Dermis blood vessel endothelial cell (primary cell): ENCODE measurements at places on chromosomes 11 and 22. TPM values are rescaled to one million over a fixed set of nuclear protein-coding genes. Genes with fewer than 3 reads are reported as not detected.
A peak's percentile ranks its signal among the peaks of the same experiment; 100 is the strongest.

DNA sequence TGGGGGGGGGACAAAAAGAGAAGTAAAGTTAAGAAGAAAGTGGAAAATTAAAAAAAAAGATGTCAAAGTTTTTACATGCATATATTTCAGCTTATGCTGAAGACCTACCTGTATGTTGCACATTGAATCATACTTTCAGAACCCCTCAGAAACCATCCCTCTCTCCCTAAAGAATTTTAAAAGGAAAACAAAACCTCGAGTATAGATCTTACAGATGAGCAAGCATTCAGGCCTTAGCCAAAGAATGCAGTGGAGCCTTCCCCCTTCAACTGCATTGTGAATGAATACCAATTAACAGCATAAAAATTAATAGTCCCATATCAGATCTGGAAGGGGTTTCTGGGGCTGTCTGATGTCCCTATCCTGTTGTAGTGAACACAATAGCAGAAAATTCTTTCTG lies 16.3 kb downstream of the KDELR3 start:
- DNase-seq = no peak

DNA sequence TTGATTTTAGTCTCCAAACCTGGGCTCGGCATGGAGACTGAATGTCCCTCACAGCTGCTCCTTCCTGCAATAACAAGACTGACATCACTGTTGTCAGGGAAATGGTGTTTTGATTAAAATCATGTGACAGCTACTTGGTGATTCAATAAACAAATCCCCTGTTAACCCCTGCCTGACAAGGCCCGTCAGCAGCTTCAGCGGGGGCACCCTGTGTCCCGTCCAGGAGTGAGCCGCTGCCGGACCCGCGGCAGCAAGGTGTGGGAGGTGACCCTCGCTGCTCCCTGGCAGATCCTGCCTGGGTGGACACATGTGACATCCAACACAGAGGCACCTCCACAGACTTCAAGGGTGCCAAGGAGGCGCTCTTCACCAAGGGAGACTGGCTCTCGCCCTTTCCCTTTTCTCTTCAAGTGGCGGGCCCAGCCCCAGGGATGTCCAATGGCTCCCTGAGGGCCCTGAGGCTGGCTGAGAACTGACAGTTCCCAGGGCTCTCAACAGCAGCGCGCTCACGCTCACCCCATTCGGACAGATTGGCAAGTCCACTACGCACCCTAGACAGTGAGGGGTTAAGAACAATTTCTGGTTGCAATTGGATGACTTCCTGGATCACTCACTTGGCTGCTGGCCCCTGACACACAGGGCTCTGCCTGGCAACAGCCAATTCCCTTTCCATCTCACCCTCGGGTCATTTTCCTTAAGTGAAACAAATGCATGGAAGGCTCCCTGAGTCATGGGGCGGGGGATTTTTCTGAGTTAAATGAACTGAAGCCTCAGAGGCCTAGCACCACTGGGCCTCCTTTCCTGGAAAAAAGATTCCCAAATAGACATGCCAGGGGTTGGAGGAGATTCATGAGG lies 30.7 kb downstream of the PPP2R1B start:
- peak; percentile 99 for DNase-seq

KCNE3 gene
- 1.1 and 1.5 TPM in 2 replicates for total RNA-seq

GRCh38 chr11:44752713-44753112 lies 26.0 kb downstream of the TSPAN18 start:
- no peak for DNase-seq

DNA sequence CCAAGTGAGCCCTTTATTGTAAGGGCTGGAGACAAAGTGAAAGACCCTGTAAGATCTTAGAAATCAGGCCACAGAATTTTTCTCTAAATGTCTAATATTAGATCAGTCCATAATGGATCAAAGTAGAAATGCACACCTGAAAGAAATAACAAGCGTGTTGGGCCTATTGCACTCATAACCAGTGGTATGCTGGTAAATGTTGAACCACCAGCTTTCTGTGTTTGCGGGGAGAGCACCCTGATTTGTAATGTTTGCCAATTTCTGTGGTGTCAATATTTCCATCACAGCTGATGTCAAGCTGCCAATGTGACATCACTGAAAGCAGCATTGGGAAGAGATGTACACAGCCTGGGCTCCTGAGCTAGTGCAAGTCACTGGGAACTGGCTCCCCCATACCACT lies 46.2 kb downstream of the ENDOD1 start:
- no peak for DNase-seq

- DNase-seq = peak; percentile 69
Measured at GRCh38 chr11:124415356-124415923, 9.2 kb downstream of the OR8B4 start.

IFITM1 gene
- 0.37 and 3.4 TPM in 2 replicates for total RNA-seq

DNA sequence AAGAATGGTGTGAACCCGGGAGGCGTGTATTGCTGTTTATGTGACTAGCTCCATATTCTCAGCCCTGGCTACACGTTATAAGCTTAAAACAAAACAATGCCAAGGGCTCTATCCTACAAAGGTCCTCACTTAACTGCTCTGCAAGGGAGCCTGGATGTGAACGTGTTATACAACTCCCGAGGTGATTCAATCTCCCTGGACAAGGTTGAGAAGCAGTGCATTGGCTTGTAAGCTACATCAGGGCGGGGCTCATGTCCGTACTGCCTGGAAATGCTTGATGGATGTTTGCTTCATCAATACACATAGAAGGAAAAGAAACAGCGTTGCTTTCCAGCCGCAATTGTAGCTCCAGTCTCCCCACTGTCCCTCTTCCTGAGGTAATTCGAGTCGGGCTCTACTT lies 256.9 kb upstream of the SYN3 start:
- no peak for DNase-seq

PGGHG gene
- total RNA-seq = 15.1 and 28.4 TPM in 2 replicates

GRCh38 chr22:27598792-27599191 lies 202.8 kb downstream of the MN1 start:
- no peak for DNase-seq

DNA sequence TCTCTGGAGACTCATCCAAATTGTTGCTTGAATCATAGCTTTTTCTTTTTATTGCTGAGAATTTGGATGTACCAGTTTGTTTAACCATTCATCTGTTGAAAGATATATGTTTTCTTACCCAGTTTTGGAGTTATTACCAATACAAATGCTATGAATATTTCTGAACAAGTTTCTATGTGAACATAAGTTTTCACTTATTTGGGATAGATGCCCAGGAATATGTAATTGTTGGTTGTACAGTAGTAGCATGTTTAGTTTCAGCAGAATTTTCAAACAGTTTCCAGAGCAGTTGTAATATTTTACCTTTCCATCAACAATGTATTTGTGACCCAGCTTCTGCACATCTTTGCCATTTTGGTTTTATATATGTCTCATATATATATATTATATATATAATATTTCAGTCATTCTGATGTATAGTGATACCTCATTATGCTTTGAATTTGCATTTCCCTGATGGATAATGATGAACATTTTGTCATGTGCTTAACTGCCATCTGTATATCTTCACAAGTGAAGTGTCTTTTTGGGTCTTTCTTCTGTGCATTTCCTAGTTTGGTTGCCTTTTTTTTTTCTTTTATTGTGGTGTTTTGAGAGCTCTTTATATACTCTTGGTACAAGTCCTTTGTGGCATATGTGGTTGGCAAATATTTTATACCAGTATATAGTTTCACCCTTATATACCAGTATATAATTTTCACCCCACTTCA lies 118.8 kb downstream of the LUZP2 start:
- no peak for DNase-seq

STIP1 gene
- total RNA-seq = 139 and 191 TPM in 2 replicates

- DNase-seq = no peak
Measured at GRCh38 chr22:32542677-32543357, 68.2 kb downstream of the FBXO7 start.

- no peak for DNase-seq
Measured at GRCh38 chr11:35115688-35116030, 23.3 kb upstream of the CD44 start.

GRCh38 chr22:29073618-29074275 lies 912 bp downstream of the KREMEN1 start:
- DNase-seq = peak; percentile 12

DNA sequence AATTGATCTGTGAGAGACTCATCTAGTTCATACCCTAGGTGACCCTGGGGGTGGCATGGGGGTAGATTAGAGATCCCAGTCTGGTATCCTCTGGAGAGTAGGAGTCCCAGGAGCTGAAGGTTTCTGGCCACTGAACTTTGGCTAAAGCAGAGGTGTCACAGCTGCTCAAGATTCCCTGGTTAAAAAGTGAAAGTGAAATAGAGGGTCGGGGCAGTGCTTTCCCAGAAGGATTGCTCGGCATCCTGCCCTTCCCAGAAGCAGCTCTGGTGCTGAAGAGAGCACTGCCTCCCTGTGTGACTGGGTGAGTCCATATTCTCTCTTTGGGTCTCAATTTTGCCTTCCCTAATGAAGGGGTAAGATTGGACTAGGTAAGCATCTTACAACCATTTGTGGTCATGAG lies 653 bp downstream of the IL18BP start:
- DNase-seq = peak; percentile 43

DNA sequence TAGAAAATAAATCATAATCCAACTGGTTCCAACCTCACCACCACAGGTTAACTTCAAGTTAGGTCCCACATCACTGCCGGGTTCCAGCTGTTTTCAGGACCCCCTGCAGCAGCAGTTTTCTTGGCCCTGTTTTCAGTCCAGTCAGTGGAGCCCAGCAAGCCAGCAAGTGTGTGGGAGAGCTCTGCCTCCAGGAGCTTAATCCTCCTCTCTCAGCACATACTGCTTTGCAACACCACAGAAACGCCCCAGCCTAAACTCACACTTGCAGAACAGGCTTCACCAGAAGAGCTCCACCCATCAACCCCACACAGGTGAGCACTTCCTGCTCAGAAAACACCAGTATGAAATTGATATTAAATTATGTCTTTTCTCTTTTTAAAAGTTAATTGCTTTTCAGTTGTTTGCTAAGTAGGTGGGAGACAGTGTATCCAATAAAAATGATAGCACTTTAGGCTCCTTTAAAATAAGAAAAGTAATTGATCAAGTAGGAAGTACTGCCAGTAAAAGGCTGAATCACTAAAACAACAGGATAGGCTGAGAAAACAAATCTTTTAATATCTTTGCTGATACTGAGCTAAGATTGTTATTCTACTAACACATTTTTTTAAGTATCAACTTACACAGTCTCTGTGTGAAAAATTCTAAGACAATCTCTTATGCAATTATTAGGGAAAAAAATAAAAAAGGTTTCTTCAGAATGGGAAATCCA lies 81.5 kb upstream of the TP53AIP1 start:
- DNase-seq = peak; percentile 10

- no peak for DNase-seq
Measured at GRCh38 chr11:65981101-65981740, 19.7 kb downstream of the SART1 start.

DNA sequence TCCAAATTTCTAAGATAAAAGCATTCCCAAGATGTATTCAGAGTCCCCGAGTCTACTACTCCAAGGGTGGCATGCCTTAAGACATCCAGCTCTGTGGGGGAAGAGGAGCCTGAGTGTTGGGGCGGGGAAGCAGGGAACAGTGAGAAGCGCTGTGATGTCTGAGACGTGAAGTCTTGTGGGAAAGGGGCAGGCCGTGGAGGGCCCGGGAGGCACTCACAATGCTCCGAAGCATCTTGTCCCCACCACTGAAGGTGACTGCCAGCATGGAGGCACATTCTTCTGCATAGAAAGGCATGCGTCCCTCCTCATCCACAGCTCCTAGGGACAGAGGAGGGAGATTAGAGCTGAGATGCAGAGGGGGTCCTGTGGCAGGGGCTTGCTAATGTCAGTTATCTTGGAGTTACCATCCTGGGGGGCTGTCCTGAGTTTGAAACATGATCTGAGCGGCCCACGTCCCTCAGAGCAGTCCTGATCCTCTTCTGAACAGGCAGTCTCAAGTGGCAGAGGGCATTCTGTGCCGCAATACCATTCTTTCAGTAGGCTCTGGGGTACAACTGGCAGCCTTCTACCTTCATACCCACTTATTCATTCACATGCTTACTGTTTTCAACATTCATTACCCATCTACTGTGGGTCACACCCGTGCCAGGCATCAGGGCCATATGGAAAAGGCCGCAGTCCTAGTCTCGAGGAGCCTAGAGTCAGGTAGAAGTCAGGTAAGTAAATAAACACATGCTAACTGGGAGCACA lies 8.7 kb downstream of the PCSK7 start:
- DNase-seq = no peak

- no peak for DNase-seq
Measured at GRCh38 chr11:13160806-13161205, 116.8 kb upstream of the BMAL1 start.

- DNase-seq = no peak
Measured at GRCh38 chr11:8729837-8730696, 47.5 kb downstream of the RPL27A start.

GRK2 gene
- total RNA-seq = 40.0 and 56.8 TPM in 2 replicates

- DNase-seq = peak; percentile 14
Measured at GRCh38 chr22:42365111-42365865, 66.9 kb downstream of the NFAM1 start.

FAM168A gene
- total RNA-seq = 12.1 and 20.2 TPM in 2 replicates

DNA sequence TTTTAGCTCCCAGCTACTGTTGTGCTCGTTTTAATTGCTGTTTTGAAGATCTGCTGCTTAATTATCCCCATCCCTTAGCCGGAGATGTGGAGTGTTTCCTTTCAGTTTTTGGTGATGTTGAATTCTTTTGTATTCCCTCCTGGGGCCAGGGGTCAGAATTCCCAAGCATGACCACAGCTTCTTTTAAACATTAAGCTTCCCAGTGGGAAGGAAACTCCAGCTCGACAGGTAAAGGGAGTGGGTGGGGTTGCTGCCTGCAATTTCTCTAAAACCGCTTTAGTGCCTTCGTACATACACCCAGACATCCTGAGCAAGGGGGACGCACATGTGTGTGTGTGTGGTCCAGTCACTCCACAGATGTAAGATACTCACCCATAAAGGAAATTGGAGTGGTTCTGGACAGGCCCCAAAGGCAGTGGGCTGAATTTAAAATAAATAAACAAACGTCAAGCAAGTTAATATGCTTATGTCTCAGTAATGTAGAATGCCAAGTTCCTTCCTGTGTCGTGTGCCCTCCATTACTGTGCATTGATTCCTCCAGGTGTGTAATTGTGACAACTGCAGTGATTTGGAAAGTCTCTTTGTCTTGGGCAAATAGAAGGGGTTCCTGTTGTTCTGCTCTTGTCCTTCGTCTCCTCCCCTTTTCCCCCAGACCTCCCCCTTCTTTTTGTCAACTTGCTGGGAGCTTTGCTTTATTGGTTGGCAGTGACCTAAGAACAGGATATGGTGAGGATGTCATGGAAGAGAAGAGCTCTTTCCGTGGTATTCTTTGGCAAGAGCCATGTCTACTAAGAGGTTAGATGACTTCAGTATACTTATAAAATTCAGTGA lies 19.2 kb upstream of the ADSL start:
- peak; percentile 73 for DNase-seq

- DNase-seq = no peak
Measured at GRCh38 chr11:92888696-92889095, 80.8 kb upstream of the MTNR1B start.

GRCh38 chr22:33302549-33302948 lies 244.4 kb upstream of the SYN3 start:
- DNase-seq = no peak

SIAE gene
- 20.8 and 22.0 TPM in 2 replicates for total RNA-seq
